ENCODE measurements at places on chromosomes 12 and 14.

- DNase-seq = no peak
Observed at GRCh38 chr14:21322716-21323115, 42.8 kb downstream of the RPGRIP1 start.

- DNase-seq = no peak
Observed at GRCh38 chr14:66085224-66085623, 400.9 kb upstream of the CCDC196 start.

DNA sequence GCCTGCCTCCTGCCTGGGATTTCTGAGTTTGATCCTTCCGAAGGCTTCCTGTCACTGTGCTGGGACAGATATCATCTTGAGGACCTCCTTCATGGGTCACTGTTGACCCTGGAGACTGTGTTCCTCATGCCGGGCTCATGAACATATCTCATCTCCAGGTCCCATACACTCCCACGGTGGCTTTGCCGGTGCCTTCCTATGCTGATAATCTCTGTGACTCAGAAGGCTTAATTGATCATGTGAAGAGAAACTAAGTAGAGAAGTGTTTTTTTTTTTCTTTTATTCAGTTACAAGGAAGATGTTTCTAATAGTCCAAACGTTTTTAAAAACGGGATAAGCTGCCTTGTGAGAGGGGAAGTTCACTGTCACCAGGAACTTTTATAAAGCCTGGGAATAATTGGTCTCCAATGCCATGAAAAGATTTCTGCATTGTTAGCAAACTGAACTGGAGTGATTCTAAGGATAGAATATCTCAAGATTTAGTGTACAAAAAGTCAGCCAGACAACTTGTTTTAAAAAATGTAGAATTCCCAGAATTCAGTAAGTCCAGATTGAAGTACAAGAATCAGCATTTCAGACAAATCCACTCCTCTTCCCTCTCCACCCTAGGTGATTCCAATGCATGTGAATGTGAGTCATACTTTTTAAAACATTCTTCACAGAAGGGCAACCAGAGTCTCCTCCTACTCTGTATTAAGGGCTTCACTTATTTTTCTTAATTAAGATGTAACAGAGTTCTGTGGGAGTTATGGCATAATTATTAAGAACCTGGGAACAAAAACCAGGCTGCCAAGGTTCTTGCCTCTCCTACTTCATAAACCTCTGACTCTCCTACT, 139.8 kb upstream of the LGR5 start:
- no peak for DNase-seq

- DNase-seq = no peak
Observed at GRCh38 chr12:2454601-2455177, 340.1 kb upstream of the FKBP4 start.

DNA sequence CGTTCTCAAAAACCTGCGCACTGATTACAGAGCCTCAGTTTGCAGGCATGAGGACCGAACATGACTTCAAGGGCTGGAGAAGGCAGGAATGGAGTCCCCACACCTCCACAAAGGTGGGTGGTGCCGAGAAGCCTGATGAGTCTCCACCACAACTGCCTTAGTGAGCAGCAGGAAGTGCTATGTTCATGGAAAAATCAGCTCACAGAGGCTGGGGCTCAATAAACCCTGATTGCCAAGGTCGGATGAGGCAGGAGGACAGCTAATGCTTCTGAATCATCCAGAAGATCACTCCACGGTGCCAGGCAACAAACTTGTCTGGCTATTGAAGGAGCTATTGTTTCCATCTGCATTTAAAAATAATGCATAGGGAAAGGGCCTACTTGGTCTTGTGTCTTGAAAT, 31.1 kb downstream of the APPL2 start:
- DNase-seq = no peak

DNA sequence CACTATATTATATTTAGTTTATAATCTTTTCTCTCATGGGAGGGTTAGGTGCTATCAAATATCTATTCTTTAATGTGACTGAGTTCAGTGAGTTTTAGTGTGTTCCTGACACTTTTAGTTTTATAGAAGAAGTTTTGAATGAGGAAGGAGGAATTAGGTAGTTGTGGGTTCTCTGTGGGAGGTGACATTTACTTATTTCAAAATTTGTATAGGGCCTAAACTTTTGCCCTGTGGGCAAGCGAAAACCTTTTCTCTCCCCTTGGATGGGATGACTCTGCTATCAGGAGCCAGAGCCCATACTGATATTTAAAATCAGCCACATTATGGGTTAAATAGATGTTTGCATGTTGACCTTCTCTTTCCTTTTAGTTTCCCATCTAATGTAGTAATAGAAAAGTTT, 43.6 kb downstream of the SPATS2 start:
- no peak for DNase-seq

GRCh38 chr12:49873361-49873934, 30.3 kb downstream of the FAIM2 start:
- DNase-seq = no peak

- no peak for DNase-seq
Observed at GRCh38 chr14:93941293-93941910, 14.3 kb downstream of the FAM181A start.

- DNase-seq = peak; percentile 27
Observed at GRCh38 chr14:73789989-73790581, 61.5 kb upstream of the PTGR2 start.

DNA sequence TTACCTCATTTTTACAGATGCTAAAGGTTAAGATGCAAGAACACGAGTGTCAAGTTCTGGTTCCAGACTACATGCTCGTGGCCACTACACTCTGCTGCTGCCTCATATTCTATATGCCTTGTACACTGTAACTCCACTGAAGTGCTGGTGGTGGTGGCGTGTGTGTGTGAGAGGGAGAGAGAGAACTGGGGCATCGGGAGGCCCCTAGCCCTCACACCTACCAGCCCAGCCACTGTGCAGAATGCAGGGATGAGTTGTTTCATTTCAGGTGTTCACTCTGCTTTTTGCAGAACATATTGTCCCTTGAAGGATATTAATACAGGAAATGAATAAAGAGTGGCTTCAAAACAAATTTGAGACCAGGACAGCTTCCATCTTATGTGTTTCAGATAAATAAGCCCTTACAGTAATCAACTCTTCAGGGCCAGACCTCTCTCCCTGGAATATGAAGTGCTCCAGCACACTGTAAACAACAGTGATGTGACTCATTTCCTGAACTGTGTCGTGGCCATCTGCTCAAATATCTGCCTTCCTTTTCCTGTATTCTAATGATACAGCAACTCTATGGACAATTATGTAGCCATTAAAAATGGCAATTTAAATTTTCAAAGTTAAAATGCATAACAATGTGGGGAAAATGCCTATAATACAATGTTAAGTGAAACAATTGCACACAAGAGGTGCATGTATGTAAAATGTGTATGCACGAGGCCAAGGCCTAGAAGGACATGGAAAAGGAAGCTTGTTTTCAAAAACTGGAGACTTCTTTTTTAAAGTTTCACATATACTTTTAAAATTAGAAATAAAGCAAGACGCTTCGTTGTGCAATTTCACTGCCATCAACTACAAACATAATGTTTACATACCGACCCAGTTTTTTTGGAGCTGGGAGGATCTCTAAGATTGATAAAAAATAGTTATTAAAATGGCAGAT, 215.4 kb downstream of the PELI2 start:
- DNase-seq = no peak
